ENCODE measurements at places on chromosomes 7 and 10.

DNA sequence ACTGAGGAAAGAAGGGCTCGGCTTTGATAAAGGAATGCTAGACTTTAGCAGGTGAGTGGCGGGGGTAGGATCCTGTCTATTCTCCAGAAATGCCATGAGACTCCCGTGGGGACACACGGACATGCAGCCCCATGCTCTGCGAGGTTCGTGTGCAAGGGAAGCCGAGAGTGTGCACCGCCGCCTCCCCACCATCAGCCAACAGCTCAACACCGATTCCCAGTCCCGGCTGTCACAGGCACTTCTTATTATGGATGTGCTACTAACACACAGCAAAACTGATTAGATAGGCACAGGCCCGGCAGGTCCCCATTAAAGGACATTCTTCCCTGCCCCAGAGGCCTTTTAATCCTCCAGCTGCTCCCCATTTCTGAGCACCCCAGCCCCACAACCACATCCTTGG, 154.4 kb downstream of the PRKAG2 start:
- no peak for DNase-seq

DNA sequence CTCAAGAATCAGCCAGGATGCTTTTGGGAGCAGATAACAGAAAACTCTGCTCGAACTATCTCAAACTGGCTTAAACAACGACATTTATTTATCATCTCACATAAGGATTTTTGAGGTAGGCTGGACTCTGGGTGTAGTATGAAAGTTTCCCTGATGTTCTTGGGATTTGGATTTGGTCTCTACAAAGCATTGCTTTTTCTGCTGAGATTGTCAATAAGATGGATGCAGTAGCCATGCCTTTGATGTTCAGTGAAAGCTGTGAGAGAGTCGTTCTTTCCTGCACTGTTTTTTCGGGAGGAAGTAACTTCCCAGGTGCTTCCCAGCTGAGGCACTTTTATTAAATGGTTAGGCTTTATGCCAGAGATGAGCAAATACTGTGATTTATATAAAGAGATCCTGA, 181.1 kb downstream of the PRKG1 start:
- no peak for DNase-seq

DNA sequence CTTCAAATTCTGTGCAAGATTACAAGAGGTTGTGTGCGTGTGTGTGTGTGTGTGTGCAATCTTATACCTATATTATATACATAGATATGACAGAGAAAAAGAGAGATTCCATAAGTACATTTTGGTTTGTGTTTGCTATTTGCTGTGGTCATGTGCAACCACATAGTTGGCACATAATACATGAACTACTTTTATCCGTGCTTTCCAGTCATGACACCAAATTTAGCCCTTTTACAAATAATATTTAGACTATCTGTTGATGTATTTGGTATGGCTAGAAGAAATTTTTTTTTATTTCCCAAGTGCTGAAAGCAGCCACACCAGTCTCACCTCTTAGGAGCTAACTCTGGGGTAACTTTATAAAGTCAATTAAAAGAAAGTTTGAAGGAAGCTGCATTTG, 63.5 kb upstream of the EGFR start:
- no peak for DNase-seq

GRCh38 chr7:37061849-37062559, 337.7 kb upstream of the AOAH start:
- DNase-seq = no peak

- no peak for DNase-seq
Measured at GRCh38 chr7:29362380-29362779, 167.8 kb downstream of the CHN2 start.

- no peak for DNase-seq
Measured at GRCh38 chr7:91541641-91542040, 277.4 kb downstream of the FZD1 start.

- DNase-seq = no peak
Measured at GRCh38 chr7:158959021-158959717, 102.8 kb downstream of the DYNC2I1 start.

- no peak for DNase-seq
Measured at GRCh38 chr7:73435471-73436009, 2.0 kb downstream of the FZD9 start.
